ENCODE measurements at places on chromosomes 2 and 18.

- DNase-seq, result no peak
- no peak overlapping the region for H3K27ac ChIP-seq
- no peaks in the 10 kb centered on the region for H3K27me3 ChIP-seq
- no peak overlapping the region for H3K4me3 ChIP-seq
- no peaks in the 10 kb centered on the region for H3K36me3 ChIP-seq
Measured at GRCh38 chr18:33755931-33756560, 178.0 kb downstream of the ASXL3 start.

DNA sequence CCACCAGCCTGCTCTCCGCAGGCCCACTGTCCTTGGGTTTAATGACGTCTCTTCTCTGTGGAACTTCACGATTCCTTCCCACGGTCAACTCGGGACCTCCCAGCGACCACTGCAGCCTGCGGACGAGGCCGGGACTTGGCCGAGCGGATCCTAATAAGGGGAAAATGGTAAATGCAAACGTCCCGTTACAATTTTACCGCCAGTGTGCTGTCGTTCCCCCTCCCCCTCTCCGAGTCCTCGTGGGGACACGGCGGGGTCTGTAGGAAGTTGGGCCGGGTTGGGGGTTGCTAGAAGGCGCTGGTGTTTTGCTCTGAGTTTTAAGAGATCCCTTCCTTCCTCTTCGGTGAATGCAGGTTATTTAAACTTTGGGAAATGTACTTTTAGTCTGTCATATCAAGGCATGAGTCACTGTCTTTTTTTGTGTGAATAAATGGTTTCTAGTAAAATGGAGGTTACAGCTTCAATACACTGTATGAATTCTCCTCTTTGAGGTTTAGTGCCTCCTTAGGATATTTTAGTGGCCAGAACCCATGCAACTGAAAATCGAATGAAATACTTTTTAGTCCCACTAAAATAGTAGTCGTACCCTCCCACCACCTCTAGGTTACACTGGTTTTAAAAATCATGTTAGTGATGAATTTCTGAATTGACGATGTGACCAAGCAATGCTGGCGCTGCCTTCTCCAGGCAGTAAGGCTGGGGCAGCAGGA lies 2.3 kb downstream of the HOXD11 start:
- no peaks in the 10 kb centered on the region for H3K36me3 ChIP-seq
- H3K27me3 ChIP-seq, result peaks cover 99% of the 10 kb centered on the region
- no peak overlapping the region for H3K27ac ChIP-seq
- no peak for DNase-seq
- 0 out of 2 replicates have a peak overlapping the region, but pooled peaks have one; percentile 20 for H3K4me3 ChIP-seq

DNA sequence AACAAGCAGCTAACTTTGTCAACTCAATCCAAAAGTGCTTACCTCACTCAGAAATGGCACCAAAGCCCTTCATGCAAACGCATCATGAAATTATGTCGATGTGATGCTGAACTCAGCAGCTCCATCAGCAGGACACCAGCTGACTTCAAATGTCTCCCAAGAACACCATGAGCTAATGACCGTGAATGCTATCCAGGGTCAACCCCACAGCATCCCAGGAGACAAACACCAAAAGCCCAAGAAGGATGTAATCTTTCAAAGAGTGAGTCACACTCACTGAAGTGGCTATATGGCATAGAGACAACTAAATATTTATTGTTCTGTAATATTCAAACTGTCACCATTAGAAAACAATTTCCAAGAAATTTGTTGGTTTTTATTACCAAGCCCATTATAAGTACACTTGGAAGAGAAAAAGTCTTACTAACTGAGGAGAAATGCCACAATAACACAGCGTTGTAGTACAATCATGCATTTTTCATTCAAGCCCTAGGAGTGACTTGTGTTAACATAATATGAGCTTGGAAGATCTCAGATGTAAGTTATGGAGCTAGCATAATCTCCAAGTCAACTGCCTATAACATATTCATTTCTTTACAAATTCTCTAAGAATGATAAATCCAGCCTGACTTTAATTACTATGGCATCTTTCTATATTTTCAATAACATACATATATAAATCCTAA lies 165.0 kb upstream of the CCDC68 start:
- H3K27me3 ChIP-seq, result no peaks in the 10 kb centered on the region
- DNase-seq, result no peak
- H3K4me3 ChIP-seq, result no peak overlapping the region
- no peaks in the 10 kb centered on the region for H3K36me3 ChIP-seq
- H3K27ac ChIP-seq, result no peak overlapping the region

DNA sequence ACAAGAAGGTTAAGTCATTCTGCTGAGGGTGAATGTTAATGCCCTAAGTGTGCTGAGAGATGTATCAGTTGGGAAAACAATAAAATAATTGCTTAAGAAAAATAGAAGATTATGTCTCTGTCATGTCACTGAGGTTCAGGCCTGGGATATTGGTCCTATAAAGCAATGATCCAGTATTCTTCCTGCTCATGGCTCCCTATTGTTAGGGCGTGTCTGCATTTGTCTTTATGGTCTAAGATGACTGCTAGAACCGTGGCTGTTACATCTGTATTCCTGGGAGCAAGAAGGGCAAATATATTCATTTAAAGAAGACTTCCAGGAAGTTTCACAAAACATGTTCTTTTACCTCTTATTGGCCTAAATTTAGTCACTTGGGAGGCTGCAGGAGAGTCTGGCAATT lies 125.0 kb downstream of the KCNE4 start:
- H3K36me3 ChIP-seq, result peaks cover 6% of the 10 kb centered on the region
- no peak overlapping the region for H3K4me3 ChIP-seq
- no peak for DNase-seq
- no peaks in the 10 kb centered on the region for H3K27me3 ChIP-seq

DNA sequence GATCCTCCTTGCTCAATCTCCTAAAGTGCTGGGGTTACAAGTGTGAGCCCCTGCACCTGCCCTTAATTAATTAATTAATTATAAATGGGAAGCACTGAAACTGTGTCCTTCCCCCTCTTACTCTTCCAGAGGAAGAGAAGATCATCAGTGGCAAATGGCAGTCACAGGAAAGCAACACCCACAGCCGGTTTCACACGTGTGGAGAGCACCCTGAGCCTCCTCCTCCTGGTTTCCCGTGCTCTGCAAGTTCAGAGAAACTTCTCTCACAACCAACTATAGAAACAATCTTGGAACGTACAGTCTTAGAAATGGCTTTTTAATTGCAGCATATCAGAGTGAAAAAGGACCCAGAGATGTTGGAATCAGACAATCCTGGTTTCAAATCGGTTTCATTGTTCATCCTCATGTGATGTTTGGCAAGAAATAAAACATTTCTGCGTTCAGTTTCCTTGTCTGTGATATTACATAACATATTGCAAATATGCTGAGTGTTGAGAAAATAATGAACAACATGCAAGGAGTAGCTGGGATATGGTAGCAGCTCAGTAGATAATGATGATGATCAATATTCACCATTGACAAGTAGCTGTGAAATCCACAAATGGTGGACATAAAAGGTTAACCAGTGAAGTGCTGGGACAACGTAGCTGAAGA lies 141.0 kb upstream of the KCTD1 start:
- DNase-seq, result no peak
- peaks cover 31% of the 10 kb centered on the region for H3K4me1 ChIP-seq
- no peak overlapping the region for H3K4me3 ChIP-seq
- H3K27ac ChIP-seq, result no peak overlapping the region
- H3K27me3 ChIP-seq, result peaks cover 7% of the 10 kb centered on the region
- no peaks in the 10 kb centered on the region for H3K36me3 ChIP-seq

DNA sequence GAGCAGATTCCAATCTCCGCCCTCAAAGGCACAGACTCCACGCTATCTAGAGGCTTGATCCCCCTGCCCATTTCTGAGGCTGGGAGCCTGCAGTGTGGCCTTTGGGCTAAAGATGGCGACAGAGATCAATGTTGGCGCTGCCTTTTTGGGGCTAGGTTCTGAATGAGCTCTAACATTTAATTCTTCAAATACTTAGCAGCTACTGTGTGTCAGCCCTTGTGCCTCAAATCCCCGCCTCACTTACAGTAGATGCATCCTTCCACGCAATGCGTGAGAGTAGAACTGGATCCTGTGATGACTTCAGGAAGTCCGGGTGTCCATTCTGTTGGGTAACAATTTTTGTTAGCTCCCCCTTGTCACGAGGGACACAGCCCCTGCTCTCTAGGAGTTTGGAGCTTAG lies 12.4 kb downstream of the IL1F10 start:
- no peak overlapping the region for H3K27ac ChIP-seq
- H3K4me1 ChIP-seq, result peaks cover 8% of the 10 kb centered on the region
- peak; percentile 80 for DNase-seq
- H3K36me3 ChIP-seq, result no peaks in the 10 kb centered on the region
- H3K27me3 ChIP-seq, result no peaks in the 10 kb centered on the region

GRCh38 chr2:223042704-223043118 lies 9.3 kb upstream of the KCNE4 start:
- H3K27ac ChIP-seq, result no peak overlapping the region
- H3K4me1 ChIP-seq, result peaks cover 15% of the 10 kb centered on the region
- no peak overlapping the region for H3K4me3 ChIP-seq
- DNase-seq, result no peak
- no peaks in the 10 kb centered on the region for H3K36me3 ChIP-seq

DNA sequence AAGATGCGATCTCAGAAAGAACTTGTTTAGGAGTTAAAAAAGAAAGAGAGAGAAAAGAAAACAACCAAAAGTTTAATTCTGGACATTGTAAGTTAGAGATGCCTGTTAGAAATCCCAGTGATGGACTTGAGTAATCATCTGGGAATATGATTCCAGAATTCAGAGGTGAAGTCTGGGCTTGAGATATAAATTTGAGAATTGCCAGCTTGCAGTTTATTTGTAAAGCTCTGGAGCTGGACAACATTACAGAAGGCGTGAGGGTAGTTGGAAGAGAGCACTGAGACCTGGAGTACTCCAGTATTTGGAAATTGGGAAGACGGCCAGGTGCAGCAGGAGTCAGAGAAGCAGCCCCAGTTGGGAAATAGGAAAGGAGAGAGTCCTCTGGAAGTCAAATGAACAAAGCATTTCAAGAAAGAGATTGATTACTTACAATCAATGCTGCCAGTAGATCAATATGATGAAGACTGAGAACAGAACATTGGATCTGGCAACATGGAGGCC lies 128.8 kb upstream of the ARHGAP28 start:
- no peaks in the 10 kb centered on the region for H3K36me3 ChIP-seq
- DNase-seq, result no peak
- no peaks in the 10 kb centered on the region for H3K27me3 ChIP-seq
- H3K4me3 ChIP-seq, result no peak overlapping the region
- no peak overlapping the region for H3K27ac ChIP-seq

- peaks cover 4% of the 10 kb centered on the region for H3K36me3 ChIP-seq
- H3K27me3 ChIP-seq, result no peaks in the 10 kb centered on the region
- H3K4me3 ChIP-seq, result no peak overlapping the region
- no peaks in the 10 kb centered on the region for H3K4me1 ChIP-seq
- DNase-seq, result no peak
Measured at GRCh38 chr18:56460581-56460980, 177.8 kb downstream of the TXNL1 start.

DNA sequence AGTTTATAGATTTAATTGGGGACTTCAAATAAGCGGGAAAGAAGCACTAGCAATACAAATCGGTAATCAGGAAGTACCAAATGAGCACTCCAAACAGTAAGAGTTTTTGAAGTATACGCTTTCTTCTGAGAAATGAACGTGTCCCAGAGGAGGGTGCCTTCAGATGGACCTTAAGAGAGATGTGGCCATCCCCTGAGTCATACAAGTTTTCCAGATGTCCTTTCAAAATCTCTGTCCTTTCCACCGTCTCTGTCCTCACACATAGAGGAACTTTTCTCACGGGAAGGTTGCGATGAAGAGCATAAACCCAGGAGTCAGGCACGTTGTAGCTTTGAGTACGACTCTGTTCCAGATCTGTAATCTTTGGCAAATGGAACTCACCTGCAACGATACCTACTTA lies 1.7 kb upstream of the SMAD2 start:
- no peaks in the 10 kb centered on the region for H3K36me3 ChIP-seq
- DNase-seq, result no peak
- peaks cover 29% of the 10 kb centered on the region for H3K4me1 ChIP-seq
- H3K27ac ChIP-seq, result peak overlapping the region; percentile 93
- no peaks in the 10 kb centered on the region for H3K27me3 ChIP-seq

Data from GM23338 (cell line).